ENCODE measurements at places on chromosomes 13 and 19.

- no peak for DNase-seq
Observed at GRCh38 chr19:49224879-49225278, 67.3 kb downstream of the TRPM4 start.

DNA sequence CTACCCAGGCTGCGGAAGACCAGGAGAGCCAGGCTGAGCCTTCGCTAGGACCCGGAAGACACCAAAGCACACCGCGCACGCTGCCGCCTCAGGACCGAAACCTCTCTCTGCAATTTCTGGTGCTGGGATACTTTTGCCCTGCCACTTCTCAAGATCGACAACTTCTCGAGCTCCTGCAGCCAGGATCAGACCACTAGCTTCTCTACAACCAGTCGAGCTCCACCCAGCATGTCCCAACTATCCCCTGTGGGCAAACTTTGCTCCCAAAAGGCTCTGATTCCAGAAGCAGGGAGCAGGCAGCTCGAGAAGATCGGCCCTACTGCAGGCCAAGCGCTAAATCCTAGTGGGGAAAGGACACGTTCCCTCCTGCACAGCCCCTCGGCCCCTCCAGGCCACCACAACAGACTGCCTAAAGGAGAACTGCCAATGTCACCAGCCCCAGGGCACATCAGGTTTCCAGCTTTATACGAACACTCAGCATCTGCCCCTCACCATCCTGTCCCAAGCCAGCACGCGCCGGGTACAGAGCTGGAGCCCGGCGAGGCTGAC is 979 bp downstream of the AKAP8 start:
- no peak for DNase-seq

DNA sequence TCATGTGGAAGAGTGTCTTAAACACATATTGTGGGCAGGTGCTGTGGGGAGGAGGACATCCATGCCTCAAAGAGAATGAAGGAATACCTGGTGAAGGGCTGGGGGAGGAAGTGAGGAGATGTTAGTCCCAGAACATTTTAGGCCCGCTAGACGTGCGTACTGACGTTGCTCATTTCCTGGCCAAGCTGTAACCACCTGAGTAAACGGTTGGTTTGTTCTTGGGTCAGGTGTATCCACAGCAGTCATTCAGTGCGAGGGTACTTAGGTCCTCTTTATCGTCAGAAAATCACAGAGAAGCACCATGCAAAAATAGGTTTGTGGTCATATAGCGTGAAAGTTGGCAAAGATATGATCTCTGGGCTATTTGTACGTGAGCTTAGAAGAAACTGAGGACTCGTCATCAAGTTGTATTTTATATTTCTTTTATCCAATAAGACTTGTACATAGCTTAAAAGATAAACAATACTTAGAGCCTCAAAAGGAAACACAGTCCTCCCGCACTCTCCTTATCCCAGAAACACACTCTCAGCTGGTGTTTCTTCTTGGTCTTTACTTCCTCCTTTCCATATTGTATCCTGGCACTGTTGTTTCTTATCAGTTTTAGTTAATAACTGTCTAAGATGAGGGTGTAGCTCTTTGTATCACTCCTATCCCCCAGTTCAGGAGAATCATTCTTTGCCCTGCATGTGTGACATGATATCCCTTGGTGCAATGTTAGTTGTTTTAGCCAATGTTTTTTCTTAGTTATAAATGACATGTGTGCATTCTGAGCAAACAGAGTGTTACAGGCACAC is 52.0 kb downstream of the ARHGEF7 start:
- no peak for DNase-seq

GRCh38 chr13:109348519-109349258 is 437.7 kb downstream of the IRS2 start:
- DNase-seq: no peak

GRCh38 chr19:48659768-48660167 is 13.0 kb downstream of the NTN5 start:
- no peak for DNase-seq
